ENCODE measurements at places on chromosomes 2 and 18. TPM values are rescaled to one million over a fixed set of nuclear protein-coding genes. Genes with fewer than 3 reads are reported as not detected.
A peak's percentile ranks its signal among the peaks of the same experiment; 100 is the strongest.

GRCh38 chr2:101419096-101419663, 31.9 kb upstream of the CREG2 start:
- DNase-seq = peak; percentile 59

GRCh38 chr2:104164721-104165252, 689.1 kb upstream of the POU3F3 start:
- no peak for DNase-seq

- DNase-seq = no peak
These were observed 14.5 kb upstream of the FOSL2 start for GRCh38 chr2:28377984-28378678.

IGFBP5 gene
- 88.5 TPM for total RNA-seq

IL37 gene
- total RNA-seq = not detected

DNA sequence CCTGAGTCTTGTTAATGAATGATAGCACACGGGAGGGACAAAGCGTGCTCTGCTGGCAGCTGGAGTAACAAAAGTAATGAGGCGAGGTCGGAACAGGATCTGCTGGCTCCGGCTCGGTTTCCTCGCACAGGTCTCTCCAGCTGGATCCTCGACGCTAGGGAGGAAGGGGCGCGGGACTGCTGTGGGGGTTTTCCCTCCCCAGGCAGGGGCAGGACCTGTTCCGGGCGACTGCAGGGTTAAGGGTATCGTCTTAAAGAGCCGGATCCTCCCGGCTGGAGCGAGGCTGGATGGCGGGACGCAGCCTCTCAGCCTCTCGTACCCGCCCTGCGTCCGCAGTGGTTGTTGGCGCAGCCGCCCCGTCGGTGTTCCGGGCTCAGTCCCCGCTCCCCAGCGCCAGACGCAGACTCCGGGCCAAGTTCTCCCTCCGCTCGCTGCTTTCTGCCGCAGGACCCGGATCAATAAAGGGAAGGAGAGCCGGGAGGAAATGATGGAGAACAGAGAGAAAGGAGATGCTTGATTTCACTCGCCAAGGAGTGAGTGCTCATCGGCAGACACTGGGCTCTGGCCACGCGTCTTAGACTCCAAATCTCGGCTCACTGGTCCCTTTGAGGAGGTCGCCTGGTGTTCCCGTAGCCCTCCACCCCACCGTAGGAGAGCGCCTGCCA, 1.1 kb upstream of the LIPG start:
- DNase-seq = peak; percentile 36

- no peak for DNase-seq
These were observed 1012.4 kb upstream of the CRIM1 start for GRCh38 chr2:35343135-35343534.

- DNase-seq = no peak
These were observed 173.4 kb downstream of the DIS3L2 start for GRCh38 chr2:232134939-232135338.

DNA sequence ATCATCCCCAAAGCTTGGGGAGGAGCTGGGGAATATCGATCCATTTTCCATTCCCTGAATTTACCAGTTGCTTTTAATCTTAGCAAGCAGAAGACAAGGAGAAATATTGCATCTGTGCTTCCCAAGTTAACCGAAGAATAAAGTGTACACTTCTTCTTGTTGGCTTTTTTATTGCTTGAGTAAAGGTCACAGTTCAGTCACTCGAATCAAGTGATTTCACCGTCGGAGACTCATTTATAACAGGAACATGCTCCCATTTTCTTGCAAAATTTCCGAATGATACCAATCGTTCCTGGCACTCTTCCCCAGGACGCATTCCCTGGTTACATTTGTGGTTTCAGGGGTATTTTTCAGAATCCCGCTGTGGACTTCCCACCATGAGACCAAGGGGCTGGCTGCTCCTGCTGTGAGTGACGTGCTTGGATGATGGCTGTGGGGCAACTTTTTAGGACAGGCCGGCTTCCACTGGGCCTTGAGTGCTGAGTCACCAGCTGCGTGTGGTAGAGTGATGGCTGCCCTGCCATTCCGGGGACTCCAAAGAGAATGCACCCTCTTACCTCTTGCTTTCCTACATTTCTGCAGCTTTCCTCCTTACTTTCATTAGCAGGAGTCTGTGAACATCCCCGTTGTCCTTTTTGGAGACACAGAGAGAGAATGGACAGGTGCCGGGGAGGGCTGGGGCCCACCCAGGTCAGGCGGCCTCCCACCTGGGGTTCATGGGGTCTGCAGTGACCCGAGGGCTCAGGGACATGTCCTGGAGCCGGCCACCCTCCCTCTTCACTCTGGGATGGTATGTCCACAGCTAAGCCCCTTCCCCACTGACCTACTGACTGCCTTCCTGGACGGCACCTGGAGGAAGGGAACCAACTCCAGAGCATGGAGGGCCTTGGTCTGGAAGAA, 60.7 kb upstream of the HDAC4 start:
- DNase-seq = no peak

RAB6C gene
- 0.18 TPM for total RNA-seq

TDRD15 gene
- total RNA-seq = not detected

- DNase-seq = no peak
These were observed 23.0 kb downstream of the CD302 start for GRCh38 chr2:159775021-159775420.

GRCh38 chr18:8752329-8752728, 47.0 kb downstream of the MTCL1 start:
- DNase-seq = no peak

- DNase-seq = no peak
These were observed 49.6 kb upstream of the ZNF638 start for GRCh38 chr2:71281950-71282349.

ACVR1C gene
- 10.0 TPM for total RNA-seq

GRCh38 chr2:55408918-55409868, 10.5 kb downstream of the CCDC88A start:
- no peak for DNase-seq

BIN1 gene
- 16.2 TPM for total RNA-seq

MRPS5 gene
- total RNA-seq = 56.5 TPM

GRCh38 chr18:32271672-32272208, 81.9 kb downstream of the MEP1B start:
- no peak for DNase-seq

DNA sequence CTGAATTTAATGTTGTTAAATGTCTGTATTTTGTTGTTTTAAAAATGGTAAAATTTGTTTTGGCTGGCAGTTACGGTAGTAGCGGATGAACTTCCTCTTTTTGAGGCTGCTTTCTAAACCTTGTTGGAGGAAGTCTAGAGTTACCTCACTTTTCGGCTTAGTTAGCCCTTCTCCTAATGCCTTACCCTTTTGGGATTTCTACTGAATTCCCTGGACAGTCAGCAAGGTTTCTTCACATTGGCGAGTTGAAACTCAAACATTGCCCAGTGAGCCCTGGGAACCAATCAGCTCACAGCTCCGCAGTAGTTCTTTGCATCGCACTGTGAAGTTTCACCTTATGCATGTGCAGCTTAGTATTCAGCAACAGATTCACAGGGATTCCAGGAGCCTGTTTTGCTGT, 55.2 kb downstream of the TMEM247 start:
- DNase-seq = no peak

FAM168B gene
- 94.7 TPM for total RNA-seq

- DNase-seq = no peak
These were observed 357.8 kb upstream of the CDH20 start for GRCh38 chr18:60975420-60975819.

DNA sequence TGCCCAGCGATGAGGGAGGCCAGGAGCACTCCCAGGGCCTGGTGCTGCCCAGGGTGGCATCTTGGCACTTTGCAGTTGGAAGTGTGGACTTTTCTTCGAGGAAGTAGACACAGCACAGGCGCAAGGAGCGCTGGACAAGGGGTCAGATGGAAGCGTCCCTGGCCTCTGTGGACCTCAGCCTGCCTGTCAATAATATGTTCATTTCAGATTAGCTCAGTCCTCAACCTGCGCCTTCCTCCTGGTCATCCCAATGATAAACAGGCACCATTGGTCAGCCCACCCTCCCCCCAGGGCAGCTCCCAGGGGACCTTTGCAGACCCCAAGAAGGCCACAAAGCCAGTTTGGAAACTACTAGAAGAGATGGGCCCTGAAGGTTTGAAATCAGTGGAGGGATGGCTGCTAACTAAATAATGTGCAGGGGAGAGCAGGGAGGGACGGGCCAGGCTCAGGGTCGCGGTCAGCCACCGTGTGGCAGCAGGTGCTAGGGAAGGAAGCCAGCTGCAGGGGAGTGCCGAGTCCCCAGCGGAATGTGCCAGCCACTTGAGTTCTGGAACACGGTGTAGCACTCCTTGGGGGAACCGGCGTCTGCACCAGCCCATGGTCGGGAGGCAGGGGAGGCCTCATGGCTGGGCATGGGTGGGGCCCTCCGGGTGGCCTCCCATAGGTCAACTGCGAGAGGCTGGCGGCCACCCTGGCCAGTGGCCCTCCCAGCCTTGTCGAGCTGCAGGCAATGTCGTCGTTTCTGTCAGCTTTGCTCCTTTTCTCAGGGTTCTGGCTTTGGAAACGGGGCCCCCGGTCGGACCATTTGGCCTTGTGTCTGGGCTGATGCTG, 59.9 kb downstream of the ADI1 start:
- peak; percentile 58 for DNase-seq

DNA sequence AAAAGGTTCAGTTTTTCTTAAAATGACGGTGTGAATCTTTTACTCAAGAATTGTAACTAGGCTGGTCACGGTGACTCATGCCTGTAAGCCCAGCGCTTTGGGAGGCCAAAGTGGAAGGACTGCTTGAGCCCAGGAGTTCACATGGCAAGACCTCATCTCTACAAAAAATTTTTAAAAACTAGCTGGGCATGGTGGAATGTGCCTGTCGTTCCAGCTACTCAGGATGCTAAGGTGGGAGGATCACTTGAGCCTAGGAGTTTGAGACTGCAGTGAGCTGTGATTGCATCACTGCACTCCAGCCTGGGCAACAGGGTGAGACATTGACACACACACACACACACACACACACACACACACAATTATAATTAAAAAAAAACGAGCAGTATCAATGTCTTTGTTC, 369.8 kb downstream of the DPP10 start:
- DNase-seq = no peak

CYRIA gene
- 7.2 TPM for total RNA-seq

GRCh38 chr2:71506222-71507153, 53.1 kb downstream of the DYSF start:
- DNase-seq = no peak

EVA1A gene
- total RNA-seq = 0.84 TPM

- DNase-seq = no peak
These were observed 78.4 kb downstream of the LIMS1 start for GRCh38 chr2:108612514-108613183.

DNA sequence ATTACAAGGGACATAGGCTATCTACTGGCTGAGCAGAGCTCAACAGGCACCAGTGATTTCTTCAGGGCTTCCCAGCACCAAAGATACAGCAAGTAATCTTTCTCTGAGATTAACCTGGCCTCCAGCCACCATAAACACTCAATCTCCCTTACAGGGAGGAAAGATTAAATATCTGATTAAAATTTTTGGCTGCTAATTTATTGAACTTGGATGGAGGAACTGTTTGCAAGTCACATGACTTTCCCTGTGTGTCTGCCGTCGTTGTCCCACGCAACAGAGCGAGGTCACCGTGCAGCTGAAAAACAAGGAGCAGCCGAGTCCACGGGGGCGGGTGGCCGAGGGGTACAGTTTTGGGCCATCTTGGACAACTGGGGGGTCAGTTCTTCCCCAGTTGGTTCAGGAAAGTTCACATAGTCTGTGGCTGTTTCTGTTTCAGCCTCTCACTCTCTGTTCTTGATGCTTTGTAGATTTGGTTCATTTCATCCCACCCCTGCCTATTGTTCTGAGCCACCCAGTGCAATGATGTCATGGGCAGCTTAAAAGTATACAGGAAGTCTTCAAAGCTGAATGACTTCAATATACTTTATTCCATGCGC, 186.8 kb upstream of the CTAGE1 start:
- DNase-seq = peak; percentile 67
